ENCODE measurements at places on chromosomes 6 and 20. TPM values are rescaled to one million over a fixed set of nuclear protein-coding genes. Genes with fewer than 3 reads are reported as not detected.

GRCh38 chr20:43318755-43319297 is 129.1 kb upstream of the PTPRT start:
- no peaks in the 10 kb centered on the region for H3K27me3 ChIP-seq
- no peaks in the 10 kb centered on the region for H3K36me3 ChIP-seq
- H3K4me1 ChIP-seq = no peaks in the 10 kb centered on the region
- H3K4me3 ChIP-seq = no peak overlapping the region

- H3K36me3 ChIP-seq = no peaks in the 10 kb centered on the region
- DNase-seq = no peak
- no peak overlapping the region for H3K4me3 ChIP-seq
- peaks cover 5% of the 10 kb centered on the region for H3K4me1 ChIP-seq
- no peak overlapping the region for H3K27ac ChIP-seq
Measured at GRCh38 chr6:44006123-44006871, 121.0 kb downstream of the MRPL14 start.

- no peaks in the 10 kb centered on the region for H3K36me3 ChIP-seq
- H3K27ac ChIP-seq = no peak overlapping the region
- no peaks in the 10 kb centered on the region for H3K4me1 ChIP-seq
- no peak for DNase-seq
- H3K27me3 ChIP-seq = peaks cover 7% of the 10 kb centered on the region
- H3K4me3 ChIP-seq = no peak overlapping the region
Measured at GRCh38 chr6:44670146-44670545, 282.6 kb downstream of the CDC5L start.

GRCh38 chr6:136069119-136069518 is 181.0 kb downstream of the MTFR2 start:
- H3K4me1 ChIP-seq = no peaks in the 10 kb centered on the region
- no peaks in the 10 kb centered on the region for H3K36me3 ChIP-seq
- no peak overlapping the region for H3K4me3 ChIP-seq
- H3K27me3 ChIP-seq = peaks cover 12% of the 10 kb centered on the region

- H3K4me1 ChIP-seq = no peaks in the 10 kb centered on the region
- H3K36me3 ChIP-seq = no peaks in the 10 kb centered on the region
Measured at GRCh38 chr6:33962246-33963027, 158.6 kb upstream of the MLN start.

DNA sequence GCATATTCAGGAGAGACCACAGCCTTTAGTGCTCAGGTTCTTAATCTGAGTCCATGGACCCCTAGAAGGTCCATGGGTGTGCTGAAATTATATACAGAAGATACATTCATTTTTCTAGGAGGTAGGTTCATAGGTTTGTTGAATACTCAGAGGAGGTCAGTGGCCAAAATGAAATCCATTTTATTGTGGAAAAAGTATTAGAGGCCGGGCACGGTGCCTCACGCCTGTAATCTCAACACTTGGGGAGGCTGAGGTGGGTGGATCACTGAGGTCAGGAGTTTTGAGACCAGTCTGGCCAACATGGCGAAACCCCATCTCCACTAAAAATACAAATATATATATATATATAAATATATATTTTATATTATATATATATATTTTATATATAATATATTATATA is 9.0 kb upstream of the UST start:
- no peaks in the 10 kb centered on the region for H3K4me1 ChIP-seq
- no peak overlapping the region for H3K27ac ChIP-seq
- no peaks in the 10 kb centered on the region for H3K36me3 ChIP-seq
- H3K27me3 ChIP-seq = peaks cover 9% of the 10 kb centered on the region

DNA sequence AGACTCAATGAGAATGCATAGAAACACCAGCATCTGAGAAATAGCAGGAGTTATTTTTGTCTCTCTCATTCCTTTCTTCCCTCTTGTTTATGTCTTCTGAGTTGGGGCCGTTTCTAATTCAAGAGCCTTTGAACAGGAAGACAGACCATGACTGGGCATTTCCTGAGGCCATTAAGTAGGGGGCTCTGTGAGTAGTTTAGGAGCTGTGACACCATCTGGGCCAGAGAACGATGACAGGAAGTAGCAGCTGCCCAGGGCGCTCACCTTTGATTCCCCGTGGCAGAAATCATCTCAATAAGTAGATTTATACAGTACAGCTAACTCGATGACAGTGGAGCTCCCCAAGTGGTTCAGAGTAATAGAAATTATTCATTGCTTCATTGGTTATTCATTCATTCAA is 298.4 kb upstream of the PLN start:
- H3K4me1 ChIP-seq = peaks cover 2% of the 10 kb centered on the region
- peaks cover 8% of the 10 kb centered on the region for H3K27me3 ChIP-seq
- DNase-seq = no peak
- H3K27ac ChIP-seq = no peak overlapping the region
- H3K36me3 ChIP-seq = no peaks in the 10 kb centered on the region
- no peak overlapping the region for H3K4me3 ChIP-seq

DNA sequence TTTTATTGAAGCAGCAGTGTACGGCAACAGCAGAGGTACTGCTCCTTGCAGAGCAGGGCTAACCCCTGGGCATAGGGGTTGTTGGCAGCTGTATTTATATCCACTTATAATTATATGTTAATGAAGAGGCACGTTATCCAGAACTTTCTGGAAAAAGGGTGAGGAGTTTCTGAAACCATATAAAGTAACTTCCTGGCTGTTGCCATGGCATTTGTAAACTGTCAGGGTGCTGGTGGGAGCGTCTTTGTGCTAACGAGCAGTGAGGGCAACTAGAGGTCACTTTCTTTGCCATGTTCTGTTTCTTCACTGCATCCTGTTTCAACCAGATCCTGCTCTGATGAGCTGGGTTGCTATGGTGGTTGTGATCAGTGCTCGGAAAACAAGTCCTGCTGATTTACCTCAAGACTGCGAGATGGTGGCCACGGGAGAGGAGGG is 11.1 kb upstream of the ARFGEF2 start:
- peaks cover 8% of the 10 kb centered on the region for H3K27me3 ChIP-seq
- H3K4me1 ChIP-seq = peaks cover 9% of the 10 kb centered on the region
- no peak overlapping the region for H3K27ac ChIP-seq
- H3K4me3 ChIP-seq = no peak overlapping the region
- no peaks in the 10 kb centered on the region for H3K36me3 ChIP-seq

GRCh38 chr6:46137387-46137786 is 7.6 kb downstream of the ENPP4 start:
- peaks cover 4% of the 10 kb centered on the region for H3K4me1 ChIP-seq
- no peak overlapping the region for H3K4me3 ChIP-seq
- peaks cover 6% of the 10 kb centered on the region for H3K36me3 ChIP-seq
- no peaks in the 10 kb centered on the region for H3K27me3 ChIP-seq
- DNase-seq = no peak
- H3K27ac ChIP-seq = no peak overlapping the region

- peaks cover 1% of the 10 kb centered on the region for H3K36me3 ChIP-seq
- H3K4me3 ChIP-seq = no peak overlapping the region
- peaks cover 2% of the 10 kb centered on the region for H3K4me1 ChIP-seq
- H3K27me3 ChIP-seq = peaks cover 12% of the 10 kb centered on the region
- DNase-seq = no peak
- H3K27ac ChIP-seq = no peak overlapping the region
Measured at GRCh38 chr6:32887616-32888015, 33.6 kb downstream of the PSMB9 start.

DNA sequence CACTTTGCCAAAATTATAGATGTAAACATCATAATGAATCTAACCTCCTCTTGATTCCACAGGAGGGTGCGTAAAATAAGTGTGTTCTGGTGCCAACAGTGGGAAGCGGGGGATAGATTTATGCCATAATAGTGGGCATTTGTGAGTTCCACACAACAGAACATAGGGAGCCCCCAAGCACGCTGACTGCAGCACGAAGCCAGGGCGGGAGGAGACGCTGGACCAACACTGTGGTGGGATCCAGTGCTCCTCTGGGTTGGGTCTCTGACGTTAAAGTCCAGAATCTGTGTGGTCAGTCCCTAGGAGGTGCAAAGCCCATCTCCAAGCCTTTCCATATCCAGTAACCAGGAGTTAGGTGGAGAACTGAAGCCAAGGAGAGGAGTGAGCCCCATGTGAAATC is 1.8 kb upstream of the TTLL2 start:
- H3K36me3 ChIP-seq = no peaks in the 10 kb centered on the region
- no peaks in the 10 kb centered on the region for H3K4me1 ChIP-seq
- H3K27me3 ChIP-seq = peaks cover 5% of the 10 kb centered on the region
- DNase-seq = no peak
- no peak overlapping the region for H3K4me3 ChIP-seq

- H3K4me1 ChIP-seq = peaks cover 3% of the 10 kb centered on the region
- DNase-seq = no peak
- no peaks in the 10 kb centered on the region for H3K36me3 ChIP-seq
- H3K27ac ChIP-seq = no peak overlapping the region
- H3K27me3 ChIP-seq = peaks cover 5% of the 10 kb centered on the region
- no peak overlapping the region for H3K4me3 ChIP-seq
Measured at GRCh38 chr6:166470029-166470862, 87.5 kb upstream of the MPC1 start.

DNA sequence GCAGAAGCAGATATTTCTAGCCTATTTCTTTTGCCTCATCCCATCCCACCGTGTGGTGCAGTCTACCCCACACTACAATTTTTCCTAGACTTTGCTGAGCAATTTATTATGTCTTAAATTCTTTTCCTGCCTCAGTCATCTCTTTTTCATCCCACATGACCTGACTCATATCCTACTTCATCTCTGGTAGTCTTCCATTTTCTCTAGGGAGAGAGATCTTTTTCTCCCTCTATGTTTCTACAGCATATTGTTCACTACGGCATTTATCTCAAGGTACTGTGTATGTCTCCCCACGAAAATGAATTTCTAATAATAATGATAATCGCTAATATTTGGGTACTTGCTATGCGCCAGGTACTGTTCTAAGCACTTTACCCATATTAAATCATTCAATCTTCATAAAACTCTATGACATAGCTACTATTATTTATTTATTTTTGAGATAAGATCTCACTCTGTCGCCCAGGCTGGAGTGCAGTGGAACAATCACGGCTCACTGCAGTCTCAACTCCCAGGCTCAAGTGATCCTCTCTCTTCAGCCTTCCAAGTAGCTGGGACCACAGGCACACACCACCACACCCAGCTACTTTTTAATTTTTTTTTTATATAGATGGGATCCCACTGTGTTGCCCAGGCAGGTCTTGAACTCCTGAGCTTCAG is 15.6 kb downstream of the PDSS2 start:
- peaks cover 41% of the 10 kb centered on the region for H3K36me3 ChIP-seq
- no peak overlapping the region for H3K4me3 ChIP-seq
- H3K4me1 ChIP-seq = no peaks in the 10 kb centered on the region

GRCh38 chr20:12870588-12870987 is 138.2 kb upstream of the SPTLC3 start:
- no peak for DNase-seq
- no peaks in the 10 kb centered on the region for H3K36me3 ChIP-seq
- H3K4me1 ChIP-seq = no peaks in the 10 kb centered on the region

- peaks cover 11% of the 10 kb centered on the region for H3K4me1 ChIP-seq
- no peak overlapping the region for H3K27ac ChIP-seq
Measured at GRCh38 chr20:1879934-1880333, 15.3 kb upstream of the SIRPA start.

- no peak overlapping the region for H3K27ac ChIP-seq
- H3K36me3 ChIP-seq = peaks cover 7% of the 10 kb centered on the region
- H3K4me3 ChIP-seq = peak overlapping the region; percentile 72
- peaks cover 38% of the 10 kb centered on the region for H3K4me1 ChIP-seq
- no peak for DNase-seq
- H3K27me3 ChIP-seq = no peaks in the 10 kb centered on the region
Measured at GRCh38 chr6:111523484-111524167, 40.6 kb upstream of the REV3L start.

GRCh38 chr20:22386306-22386623 is 198.1 kb downstream of the FOXA2 start:
- no peaks in the 10 kb centered on the region for H3K4me1 ChIP-seq
- no peak overlapping the region for H3K4me3 ChIP-seq
- H3K36me3 ChIP-seq = no peaks in the 10 kb centered on the region
- H3K27me3 ChIP-seq = peaks cover 2% of the 10 kb centered on the region
- H3K27ac ChIP-seq = no peak overlapping the region
- DNase-seq = no peak

CLVS2 gene
- not detected for total RNA-seq

MDFI gene
- total RNA-seq = not detected

GTSF1L gene
- total RNA-seq = not detected

MCCD1 gene
- not detected for total RNA-seq

ETV7 gene
- total RNA-seq = 8.7 TPM

BRD2 gene
- total RNA-seq = 365 TPM

OPRM1 gene
- total RNA-seq = not detected

CD24 gene
- total RNA-seq = 0.68 TPM

NHLRC1 gene
- total RNA-seq = 0.99 TPM

RIPOR3 gene
- not detected for total RNA-seq

GSTA4 gene
- total RNA-seq = 3.1 TPM

ABHD16B gene
- not detected for total RNA-seq
